ENCODE measurements at places on chromosomes 11 and 22.

GRCh38 chr11:1883346-1884302, 8.1 kb downstream of the PRR33 start:
- DNase-seq = no peak

- DNase-seq = no peak
These were observed 159.9 kb downstream of the CCDC34 start for GRCh38 chr11:27203077-27203647.

DNA sequence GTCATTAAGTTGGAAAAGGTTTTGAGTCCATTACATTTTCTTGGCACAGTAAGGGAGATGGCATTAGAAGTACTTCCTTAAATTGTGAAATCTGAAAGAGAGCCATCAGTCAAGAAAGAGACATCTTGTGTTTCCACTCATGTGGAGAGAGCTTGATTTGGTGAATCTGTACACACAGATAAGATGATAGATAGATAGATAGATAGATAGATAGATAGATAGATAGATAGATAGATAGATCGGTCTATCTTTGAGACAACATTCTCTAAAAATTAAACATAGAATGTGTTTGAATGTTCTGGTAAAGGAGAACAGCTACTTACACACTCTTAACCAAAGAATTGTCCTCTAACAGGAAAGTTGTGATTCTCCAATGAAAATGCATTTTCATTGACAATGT, 76.2 kb downstream of the TTC17 start:
- no peak for DNase-seq

- DNase-seq = no peak
These were observed 6.5 kb downstream of the RFPL3 start for GRCh38 chr22:32364210-32364609.

DNA sequence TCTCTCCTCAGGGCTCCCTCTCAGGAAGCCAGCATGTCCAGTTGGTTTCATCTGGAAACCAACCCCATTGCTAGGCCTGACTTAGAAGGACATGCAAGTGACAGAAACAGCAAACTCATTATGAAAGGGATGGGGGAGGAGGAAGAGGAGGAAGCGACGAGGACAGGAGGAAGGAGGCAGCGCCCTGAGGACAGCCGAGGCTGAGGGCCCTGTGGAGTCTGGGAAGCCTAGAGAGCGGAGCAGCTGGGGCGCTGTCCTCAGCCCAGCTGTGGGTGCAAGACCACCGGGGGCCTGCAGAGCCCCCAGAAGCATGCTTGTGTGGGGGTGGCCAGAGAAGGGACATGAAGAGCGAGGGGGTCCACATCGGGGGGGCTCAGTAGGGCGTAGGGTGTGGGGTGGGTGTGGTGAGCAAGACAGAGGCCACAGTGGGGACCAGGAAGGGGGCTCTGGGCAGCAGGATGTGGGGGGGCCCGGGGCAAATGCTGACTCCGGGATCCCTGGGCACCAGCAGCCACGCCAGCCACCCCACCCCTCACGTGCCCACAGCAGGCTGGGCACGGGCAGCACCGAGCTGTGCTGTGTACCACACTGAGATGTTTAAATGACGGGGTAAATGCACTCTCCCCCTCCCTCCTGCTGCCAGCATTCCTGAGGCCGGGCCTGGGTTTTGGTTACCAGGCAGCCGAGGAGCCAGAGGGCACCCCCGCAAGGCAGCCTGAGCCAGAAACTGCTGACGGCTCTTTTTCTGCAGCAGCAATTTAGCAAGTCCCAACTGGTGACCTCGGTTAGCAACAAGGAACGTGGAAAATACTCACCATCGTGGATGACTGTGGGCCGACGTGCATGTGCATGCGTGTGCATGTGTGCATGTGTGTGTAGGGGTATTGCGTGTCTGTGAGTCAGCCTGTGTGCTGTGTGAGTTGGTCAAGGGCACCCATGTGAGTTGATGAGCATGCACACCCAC, 82.7 kb upstream of the LINC01488 start:
- DNase-seq = no peak

- no peak for DNase-seq
These were observed 432.7 kb downstream of the TBC1D22A start for GRCh38 chr22:47195156-47195483.

GRCh38 chr11:64627371-64627770, 36.4 kb downstream of the SLC22A12 start:
- DNase-seq = no peak

GRCh38 chr22:49862496-49862776, 8.8 kb downstream of the ZBED4 start:
- no peak for DNase-seq

DNA sequence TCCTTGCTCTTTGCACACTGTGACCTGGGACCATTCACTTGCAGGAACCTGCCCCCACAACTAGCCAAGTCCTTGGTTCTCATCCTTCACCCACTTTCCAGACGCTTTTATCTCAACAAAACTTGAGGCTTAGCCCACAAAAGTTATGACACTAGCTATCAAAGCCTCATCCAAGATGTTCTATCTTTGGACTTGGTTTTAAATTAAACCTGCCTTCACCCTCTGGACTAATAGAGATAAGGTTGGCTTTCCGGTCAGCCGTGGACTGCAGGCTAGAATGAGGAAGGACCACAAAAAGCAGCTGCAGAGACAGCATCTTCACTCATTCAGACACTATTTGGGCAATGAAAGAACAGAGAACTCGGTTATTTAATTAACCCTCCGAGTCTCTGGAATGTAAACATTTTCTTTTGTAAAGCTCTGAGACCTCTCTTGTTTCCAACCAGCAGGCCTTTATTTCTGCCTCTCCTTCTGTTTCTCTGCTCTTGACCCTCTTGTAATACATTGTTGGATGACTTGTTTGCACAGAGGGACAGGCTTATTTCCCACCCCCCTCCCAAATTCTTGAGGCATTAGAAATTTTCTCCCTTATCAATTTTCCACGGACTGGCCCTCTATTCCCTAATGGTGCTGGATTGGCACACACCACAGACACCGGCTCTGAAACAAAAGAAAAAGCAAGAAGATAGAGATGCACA, 41.4 kb downstream of the ARL14EP start:
- DNase-seq = no peak

GRCh38 chr11:44608651-44608990, 43.2 kb downstream of the CD82 start:
- DNase-seq = no peak

- no peak for DNase-seq
These were observed 6.4 kb upstream of the RFPL1 start for GRCh38 chr22:29431986-29432385.

DNA sequence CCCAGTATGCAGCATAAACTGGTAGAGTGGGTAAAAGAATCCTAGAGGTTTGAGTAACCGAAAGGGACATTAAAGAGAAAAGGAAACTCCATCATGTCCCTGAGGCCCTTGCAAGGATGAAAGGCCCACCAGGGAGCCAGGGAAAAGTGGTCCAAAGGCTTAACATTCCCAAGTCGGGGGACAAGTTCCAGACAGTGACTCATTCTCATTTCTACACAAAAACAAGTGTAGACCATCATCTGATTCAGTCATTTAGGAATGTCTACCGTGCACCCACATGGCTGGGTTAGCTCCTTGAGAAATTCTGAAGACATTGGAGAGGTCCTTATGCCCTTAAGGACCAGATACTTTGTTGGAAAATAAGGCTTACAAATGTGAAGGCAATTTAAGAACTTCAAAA, 4.8 kb upstream of the NOX4 start:
- DNase-seq = no peak

GRCh38 chr11:40393511-40393910, 1065.9 kb downstream of the LRRC4C start:
- DNase-seq = no peak

DNA sequence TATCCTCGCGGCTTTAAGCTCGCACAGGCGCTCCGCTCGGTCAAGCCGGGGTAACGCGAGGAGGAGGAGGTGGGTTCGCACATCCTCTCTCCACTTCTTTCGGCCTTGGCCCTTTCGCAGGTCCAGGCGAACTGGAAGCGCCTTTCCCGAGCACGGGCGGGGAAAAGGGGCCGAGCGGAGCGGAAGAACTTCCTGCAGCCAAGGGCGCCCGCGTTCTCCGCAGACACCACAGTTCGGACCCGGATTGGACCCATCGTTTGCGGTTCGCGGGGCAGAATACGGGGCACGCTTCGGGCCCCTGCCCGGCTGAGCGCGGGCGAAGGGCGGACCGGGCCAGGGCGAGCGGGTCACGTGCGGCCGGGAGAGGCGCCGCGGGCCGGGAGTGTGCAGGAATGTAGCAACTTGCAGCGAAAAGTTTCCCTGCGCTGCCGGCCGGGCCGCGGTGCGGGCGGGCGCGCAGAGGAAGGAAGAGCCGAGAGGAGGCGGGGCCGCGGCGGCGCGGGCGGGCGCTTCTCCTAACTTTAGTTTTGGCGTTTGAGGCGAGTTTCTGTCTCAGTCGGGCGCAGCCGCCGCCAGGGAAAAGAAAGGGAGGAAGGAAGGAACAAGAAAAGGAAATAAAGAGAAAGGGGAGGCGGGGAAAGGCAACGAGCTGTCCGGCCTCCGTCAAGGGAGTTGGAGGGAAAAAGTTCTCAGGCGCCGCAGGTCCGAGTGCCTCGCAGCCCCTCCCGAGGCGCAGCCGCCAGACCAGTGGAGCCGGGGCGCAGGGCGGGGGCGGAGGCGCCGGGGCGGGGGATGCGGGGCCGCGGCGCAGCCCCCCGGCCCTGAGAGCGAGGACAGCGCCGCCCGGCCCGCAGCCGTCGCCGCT, at the start of gene YAP1:
Gene YAP1 (plus strand): TSS at position 552 of the 865 bp plus-strand sequence. CDS start 402 bp downstream, outside the sequence.
- DNase-seq = peak; percentile 12

- DNase-seq = no peak
These were observed 52.3 kb downstream of the GAB4 start for GRCh38 chr22:16955678-16956210.

- DNase-seq = no peak
These were observed 89.8 kb downstream of the MORC2 start for GRCh38 chr22:30878516-30879414.

GRCh38 chr11:14308897-14309387, 50.0 kb downstream of the RRAS2 start:
- no peak for DNase-seq

DNA sequence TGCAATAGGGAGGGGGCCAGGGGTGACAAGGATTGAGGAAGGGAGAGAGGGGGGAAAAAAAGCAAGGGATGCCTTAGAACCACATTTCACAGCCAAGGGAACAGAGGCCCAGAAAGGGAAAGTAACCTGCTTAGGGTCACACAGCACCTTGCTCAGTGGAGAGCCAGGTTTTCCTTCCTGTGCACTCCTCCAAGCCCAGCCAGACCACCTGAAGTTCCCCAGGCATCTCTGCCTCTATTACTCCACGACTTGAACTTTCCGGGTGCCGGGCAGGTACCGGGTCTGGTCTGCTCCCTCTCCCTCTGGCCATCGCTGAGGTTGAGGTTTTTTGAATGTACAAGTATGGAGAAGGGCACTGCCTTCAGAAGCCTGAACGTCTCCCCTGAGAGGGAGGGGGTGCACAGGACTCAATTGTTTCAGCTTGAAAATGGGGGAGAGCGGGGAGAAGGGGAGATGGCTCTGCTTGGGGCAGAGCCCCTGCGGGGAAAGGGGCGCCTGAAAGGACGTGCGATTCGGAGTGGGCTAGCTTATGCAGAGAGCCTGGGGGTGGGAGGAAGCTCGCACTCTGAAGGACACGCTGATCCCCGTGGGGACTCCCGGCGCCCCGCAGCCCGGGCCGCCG, 516 bp upstream of the SERPINH1 start:
- no peak for DNase-seq

- DNase-seq = no peak
These were observed 1031.1 kb downstream of the TBC1D22A start for GRCh38 chr22:47793304-47794101.

- no peak for DNase-seq
These were observed 2314.1 kb downstream of the LRRC4C start for GRCh38 chr11:39145346-39145745.

DNA sequence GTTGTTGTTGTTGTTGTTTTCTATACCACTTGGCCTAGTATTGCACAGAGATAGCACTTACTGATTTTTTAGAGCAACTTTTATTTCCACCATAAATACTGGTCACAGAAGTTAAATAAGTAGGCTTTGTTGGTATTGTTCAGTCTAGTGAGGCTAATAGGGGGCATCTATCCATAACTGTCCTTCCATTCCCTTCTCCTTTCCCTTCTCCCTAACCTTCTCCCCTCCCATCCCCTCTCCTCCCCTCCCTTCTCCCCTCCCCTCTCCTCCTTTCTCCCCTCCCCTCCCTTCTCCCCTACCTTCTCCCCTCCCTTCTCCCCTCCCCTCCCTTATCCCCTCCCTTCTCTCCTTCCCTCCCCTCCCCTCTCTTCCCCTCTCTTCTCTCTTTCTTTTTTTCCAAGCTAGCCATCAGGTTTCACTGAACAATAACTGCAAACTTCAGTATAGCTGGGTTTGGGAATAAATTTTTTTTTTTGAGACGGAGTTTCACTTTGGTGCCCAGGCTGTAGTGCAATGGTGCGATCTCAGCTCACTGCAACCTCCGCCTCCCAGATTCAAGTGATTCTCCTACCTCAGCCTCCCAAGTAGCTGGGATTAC, 56.5 kb downstream of the STIM1 start:
- no peak for DNase-seq

DNA sequence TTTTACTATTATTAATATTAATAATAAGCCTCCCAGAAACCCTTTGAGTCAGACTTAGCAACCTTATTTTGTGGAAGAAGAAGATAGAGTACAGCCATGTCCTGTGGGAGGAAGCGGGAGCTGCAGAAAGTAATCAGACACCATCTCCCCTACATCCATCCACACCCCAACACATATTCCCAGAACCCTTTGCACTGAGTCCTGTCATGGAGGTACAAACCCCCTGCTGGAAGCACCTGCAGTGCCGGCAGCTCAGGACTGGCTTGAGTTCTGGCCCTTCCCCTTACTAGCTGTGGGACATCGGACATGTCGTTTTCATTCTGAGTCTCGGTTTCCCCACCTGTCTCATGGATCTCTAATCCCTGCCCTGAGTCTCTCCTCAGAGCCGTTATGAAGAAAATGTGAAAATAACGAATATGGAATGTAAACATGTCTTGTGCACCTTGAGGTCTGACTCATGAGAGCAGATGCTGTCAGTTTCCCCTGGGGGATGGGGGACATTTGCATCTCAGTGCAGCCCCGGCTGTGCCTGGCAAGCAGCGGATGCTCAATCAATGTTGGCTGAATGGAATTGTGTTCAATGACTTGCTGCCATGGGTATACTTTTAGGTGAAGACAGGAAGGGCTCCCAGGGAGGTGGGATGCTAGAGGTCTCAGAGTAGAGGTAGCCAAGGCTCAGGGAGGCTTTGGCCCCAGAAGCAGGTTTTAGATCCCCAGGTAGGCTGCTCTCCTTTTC, 45.4 kb downstream of the TP53I11 start:
- no peak for DNase-seq

- no peak for DNase-seq
These were observed 15.2 kb upstream of the FCHSD2 start for GRCh38 chr11:73157101-73158010.
